ENCODE measurements at places on chromosomes 13 and 19. TPM values are rescaled to one million over a fixed set of nuclear protein-coding genes. Genes with fewer than 3 reads are reported as not detected.

- no peaks in the 10 kb centered on the region for H3K36me3 ChIP-seq
- no peak overlapping the region for H3K4me3 ChIP-seq
- DNase-seq = no peak
- H3K27me3 ChIP-seq = no peaks in the 10 kb centered on the region
- no peaks in the 10 kb centered on the region for H3K4me1 ChIP-seq
Observed at GRCh38 chr19:31459430-31459829, 110.2 kb upstream of the TSHZ3 start.

- H3K4me3 ChIP-seq = peak overlapping the region; percentile 65
- no peaks in the 10 kb centered on the region for H3K36me3 ChIP-seq
- DNase-seq = peak; percentile 47
- peaks cover 99% of the 10 kb centered on the region for H3K27me3 ChIP-seq
Observed at GRCh38 chr19:10292206-10292788, 2.5 kb downstream of the ICAM5 start.

GRCh38 chr13:34627509-34628208 is 314.4 kb upstream of the NBEA start:
- H3K4me3 ChIP-seq = no peak overlapping the region
- no peak for DNase-seq
- no peaks in the 10 kb centered on the region for H3K27me3 ChIP-seq
- H3K36me3 ChIP-seq = no peaks in the 10 kb centered on the region
- no peak overlapping the region for H3K27ac ChIP-seq

DNA sequence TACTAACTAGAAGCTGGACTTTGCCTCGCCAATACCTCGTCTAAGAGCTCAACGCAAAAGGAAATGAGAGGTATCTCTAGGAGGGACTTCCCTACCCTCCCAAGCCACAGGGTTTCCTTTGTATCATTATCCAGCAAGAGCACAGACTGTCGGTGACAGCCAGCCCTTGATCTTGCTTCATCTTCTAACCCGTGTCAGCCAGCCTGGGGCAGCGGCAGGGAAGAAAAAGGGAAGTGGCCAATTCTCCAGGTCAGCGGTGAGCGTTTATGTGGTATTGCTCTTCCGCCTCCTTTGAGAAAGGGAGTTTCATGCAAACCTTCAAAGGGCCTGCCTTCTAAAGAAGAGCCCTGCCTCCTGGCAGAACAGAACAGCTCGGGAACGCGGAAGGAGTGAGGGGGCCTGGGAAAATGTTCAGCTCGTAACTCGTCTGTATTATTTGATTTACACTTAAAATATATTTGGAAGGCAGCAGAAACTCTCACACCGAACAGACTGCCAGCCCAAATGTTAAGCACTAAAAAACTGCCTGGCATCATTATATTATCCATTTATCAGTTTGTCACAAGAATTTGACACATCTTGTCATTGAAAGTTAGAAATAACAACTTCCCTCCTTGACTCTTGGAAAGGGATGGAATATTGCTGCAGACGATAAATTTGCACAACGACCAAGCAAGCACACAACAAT is 41.8 kb downstream of the EFNB2 start:
- no peaks in the 10 kb centered on the region for H3K27me3 ChIP-seq
- no peak overlapping the region for H3K4me3 ChIP-seq
- H3K27ac ChIP-seq = no peak overlapping the region
- no peak for DNase-seq
- no peaks in the 10 kb centered on the region for H3K36me3 ChIP-seq

- H3K27me3 ChIP-seq = no peaks in the 10 kb centered on the region
- H3K4me3 ChIP-seq = no peak overlapping the region
- H3K4me1 ChIP-seq = no peaks in the 10 kb centered on the region
- H3K36me3 ChIP-seq = no peaks in the 10 kb centered on the region
Observed at GRCh38 chr13:22061371-22061805, 390.5 kb downstream of the FGF9 start.

- H3K27me3 ChIP-seq = no peaks in the 10 kb centered on the region
- H3K27ac ChIP-seq = no peak overlapping the region
- no peak for DNase-seq
- H3K4me1 ChIP-seq = no peaks in the 10 kb centered on the region
- H3K36me3 ChIP-seq = peaks cover 67% of the 10 kb centered on the region
Observed at GRCh38 chr19:810077-810855, 11.5 kb downstream of the PLPPR3 start.

DNA sequence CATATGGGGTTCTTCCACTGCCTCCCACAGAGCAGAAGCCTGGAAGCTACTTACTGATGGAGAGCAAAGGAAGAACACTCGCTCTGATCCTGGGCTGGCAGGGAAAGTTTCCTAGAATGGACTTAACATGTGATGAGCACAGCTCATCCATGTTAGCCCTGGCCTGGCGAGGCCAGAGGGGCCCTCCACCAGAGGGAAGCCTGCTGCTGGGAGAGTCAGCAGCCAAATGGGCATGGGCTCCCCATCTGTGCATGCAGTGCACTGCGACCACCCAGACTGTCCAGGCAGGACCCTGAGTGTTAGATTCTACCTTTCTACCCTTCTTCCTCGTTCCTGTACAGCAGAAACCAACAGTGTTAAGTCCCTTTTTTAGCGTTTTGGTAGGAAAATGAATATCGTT is 8.9 kb downstream of the HNRNPUL1 start:
- no peak for DNase-seq
- peaks cover 100% of the 10 kb centered on the region for H3K36me3 ChIP-seq
- H3K4me3 ChIP-seq = no peak overlapping the region
- no peaks in the 10 kb centered on the region for H3K27me3 ChIP-seq
- no peak overlapping the region for H3K27ac ChIP-seq

GRCh38 chr13:100443278-100443997 is 145.2 kb downstream of the GGACT start:
- no peaks in the 10 kb centered on the region for H3K4me1 ChIP-seq
- no peaks in the 10 kb centered on the region for H3K36me3 ChIP-seq
- H3K4me3 ChIP-seq = no peak overlapping the region
- no peak overlapping the region for H3K27ac ChIP-seq
- DNase-seq = no peak

- H3K4me3 ChIP-seq = peak overlapping the region; percentile 77
- H3K27ac ChIP-seq = peak overlapping the region; percentile 75
- no peaks in the 10 kb centered on the region for H3K36me3 ChIP-seq
- no peaks in the 10 kb centered on the region for H3K27me3 ChIP-seq
- peaks cover 18% of the 10 kb centered on the region for H3K4me1 ChIP-seq
Observed at GRCh38 chr19:14496834-14497227, 904 bp upstream of the GIPC1 start.

- no peak overlapping the region for H3K27ac ChIP-seq
- no peak overlapping the region for H3K4me3 ChIP-seq
- H3K27me3 ChIP-seq = peaks cover 43% of the 10 kb centered on the region
- peaks cover 2% of the 10 kb centered on the region for H3K4me1 ChIP-seq
Observed at GRCh38 chr19:2287585-2288337, 5.8 kb upstream of the PEAK3 start.

- no peaks in the 10 kb centered on the region for H3K36me3 ChIP-seq
- H3K27me3 ChIP-seq = no peaks in the 10 kb centered on the region
- H3K4me3 ChIP-seq = no peak overlapping the region
- H3K27ac ChIP-seq = no peak overlapping the region
- no peaks in the 10 kb centered on the region for H3K4me1 ChIP-seq
Observed at GRCh38 chr19:47081095-47081494, 32.5 kb downstream of the ZC3H4 start.

GRCh38 chr19:871446-872265 is 12.2 kb downstream of the CFD start:
- no peaks in the 10 kb centered on the region for H3K27me3 ChIP-seq
- no peak for DNase-seq
- H3K4me1 ChIP-seq = no peaks in the 10 kb centered on the region
- H3K4me3 ChIP-seq = no peak overlapping the region
- no peak overlapping the region for H3K27ac ChIP-seq

- no peak overlapping the region for H3K4me3 ChIP-seq
- no peaks in the 10 kb centered on the region for H3K36me3 ChIP-seq
- H3K27me3 ChIP-seq = no peaks in the 10 kb centered on the region
- no peak overlapping the region for H3K27ac ChIP-seq
Observed at GRCh38 chr19:19279062-19279612, 6.0 kb upstream of the TM6SF2 start.

- H3K27me3 ChIP-seq = no peaks in the 10 kb centered on the region
- H3K27ac ChIP-seq = peak overlapping the region; percentile 27
- DNase-seq = no peak
- peaks cover 6% of the 10 kb centered on the region for H3K4me1 ChIP-seq
Observed at GRCh38 chr13:110944121-110944967, 29.5 kb upstream of the ANKRD10 start.

DNA sequence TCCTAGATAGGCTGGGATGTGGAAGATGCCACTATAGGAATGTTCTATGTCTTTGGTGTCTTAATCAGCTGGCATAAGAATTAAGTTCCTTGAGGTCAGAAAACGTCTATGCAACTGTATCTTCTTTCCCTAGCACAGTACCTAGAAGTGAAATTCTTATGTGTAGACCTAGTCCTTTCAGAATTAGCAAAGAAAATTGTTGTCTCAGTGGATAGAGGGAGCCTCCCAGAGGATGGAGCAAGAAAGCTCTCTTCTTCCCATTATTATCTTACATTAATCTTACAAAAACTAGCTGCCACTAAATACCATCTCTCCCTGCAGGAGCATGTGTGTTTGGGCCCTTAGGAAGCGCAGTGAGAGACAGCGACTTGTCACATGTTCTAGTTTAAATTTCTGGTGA is 11.6 kb downstream of the CLDN10 start:
- no peak overlapping the region for H3K27ac ChIP-seq
- H3K4me3 ChIP-seq = no peak overlapping the region
- no peak for DNase-seq
- H3K4me1 ChIP-seq = no peaks in the 10 kb centered on the region

DNA sequence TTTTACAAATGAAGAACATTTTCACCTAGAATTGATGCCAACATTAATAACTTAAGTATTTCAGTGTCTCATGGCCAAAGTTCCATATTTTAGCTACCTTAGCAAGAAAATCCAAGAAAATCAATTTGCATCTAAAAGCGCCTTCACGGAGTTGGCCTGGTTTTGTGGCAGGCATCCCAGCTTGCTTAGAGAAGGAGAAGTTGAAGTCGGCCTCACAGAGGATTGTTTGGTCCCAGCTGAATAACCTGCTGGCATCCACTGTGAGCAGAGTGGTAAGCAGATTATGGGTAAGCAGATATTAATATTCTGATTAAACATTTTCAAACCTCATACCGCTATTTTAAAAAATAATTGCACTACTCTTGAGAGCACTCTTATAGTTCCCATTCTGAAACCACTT is 62.3 kb upstream of the STARD13 start:
- H3K27me3 ChIP-seq = no peaks in the 10 kb centered on the region
- no peak for DNase-seq
- no peak overlapping the region for H3K4me3 ChIP-seq
- peaks cover 20% of the 10 kb centered on the region for H3K4me1 ChIP-seq
- no peak overlapping the region for H3K27ac ChIP-seq

DNA sequence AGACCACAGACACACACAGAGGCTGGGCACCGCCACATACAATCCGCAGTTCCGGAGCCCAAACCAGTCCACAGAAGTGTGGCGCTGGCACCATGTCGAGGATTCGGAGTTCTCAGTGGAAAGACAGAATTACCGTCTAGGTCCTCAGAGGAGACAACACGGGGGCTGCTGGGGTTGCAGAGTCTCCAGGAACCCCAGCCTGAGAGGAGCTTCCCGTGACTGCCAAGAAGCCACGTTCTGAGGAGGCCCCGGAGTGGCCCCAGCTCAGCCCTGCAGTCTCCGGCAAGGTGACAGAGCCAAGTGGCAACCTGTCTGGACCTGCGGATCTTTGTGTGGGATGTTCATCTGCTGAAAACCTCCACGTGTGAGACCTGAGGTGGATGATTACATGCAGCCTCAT is 7.3 kb upstream of the ADPRHL1 start:
- no peak overlapping the region for H3K4me3 ChIP-seq
- H3K36me3 ChIP-seq = peaks cover 46% of the 10 kb centered on the region
- peaks cover 5% of the 10 kb centered on the region for H3K4me1 ChIP-seq
- no peaks in the 10 kb centered on the region for H3K27me3 ChIP-seq
- no peak overlapping the region for H3K27ac ChIP-seq

DNA sequence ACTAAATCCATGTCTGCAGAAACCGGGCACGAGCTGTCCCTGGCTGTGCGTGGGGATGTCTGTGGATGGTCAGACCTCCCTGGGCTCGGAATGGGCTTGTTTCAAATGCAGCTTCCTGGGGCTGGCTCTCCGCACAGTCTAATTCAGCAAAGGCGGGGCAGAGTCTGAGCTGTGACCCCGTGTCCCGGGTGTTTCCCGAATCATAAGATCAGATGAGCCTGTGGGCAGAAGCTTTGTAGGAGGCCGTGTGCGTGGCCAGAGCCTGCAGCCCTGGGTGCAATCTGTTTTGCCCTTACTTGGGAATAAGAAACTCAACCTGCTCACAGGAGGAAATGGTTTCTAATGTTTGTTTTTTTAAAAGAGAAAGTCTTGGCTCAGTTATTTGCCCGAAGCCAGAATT is 13.9 kb upstream of the GNA11 start:
- peaks cover 3% of the 10 kb centered on the region for H3K4me1 ChIP-seq
- DNase-seq = no peak
- no peak overlapping the region for H3K27ac ChIP-seq
- no peak overlapping the region for H3K4me3 ChIP-seq
- H3K27me3 ChIP-seq = no peaks in the 10 kb centered on the region
- H3K36me3 ChIP-seq = no peaks in the 10 kb centered on the region

DNA sequence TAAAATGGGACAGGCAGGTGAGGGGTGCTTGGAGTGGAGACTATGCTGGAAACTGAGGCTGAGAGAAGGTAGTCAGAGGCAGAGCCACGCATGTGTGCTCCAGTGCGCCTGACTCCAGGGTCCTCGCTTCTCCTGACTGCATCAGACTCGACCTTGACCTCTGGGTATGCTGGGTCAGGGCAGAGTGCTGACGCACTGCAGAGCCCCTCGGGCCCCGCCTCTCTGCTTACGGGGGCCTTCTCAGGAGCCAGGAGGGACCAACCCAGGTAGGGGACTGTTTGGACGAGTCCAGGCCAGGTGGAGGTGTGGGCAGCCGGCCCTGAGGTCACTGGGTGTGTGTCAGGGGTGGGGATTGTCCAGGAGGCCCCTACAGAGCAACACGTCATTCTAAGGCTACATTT is 22.9 kb upstream of the SLC7A10 start:
- no peak overlapping the region for H3K27ac ChIP-seq
- no peak for DNase-seq
- no peaks in the 10 kb centered on the region for H3K27me3 ChIP-seq
- no peaks in the 10 kb centered on the region for H3K4me1 ChIP-seq

- H3K4me1 ChIP-seq = no peaks in the 10 kb centered on the region
- H3K27ac ChIP-seq = no peak overlapping the region
- no peak overlapping the region for H3K4me3 ChIP-seq
Observed at GRCh38 chr13:24356270-24356669, 46.9 kb downstream of the C1QTNF9 start.

The MEIOSIN gene
- not detected for total RNA-seq

The FUT6 gene
- not detected for total RNA-seq

The LRRC63 gene
- total RNA-seq = not detected

The CELF5 gene
- total RNA-seq = not detected

The ZNF844 gene
- total RNA-seq = 5.2 TPM

The NDFIP2 gene
- 22.7 TPM for total RNA-seq

The TTC9B gene
- total RNA-seq = not detected

The PRSS57 gene
- total RNA-seq = not detected
